ENCODE measurements at places on chromosomes 1 and 21. TPM values are rescaled to one million over a fixed set of nuclear protein-coding genes. Genes with fewer than 3 reads are reported as not detected.

LCE1B gene
- total RNA-seq: not detected

FLG2 gene
- not detected for total RNA-seq

FHAD1 gene
- total RNA-seq: 3.5 TPM

SPRR3 gene
- total RNA-seq: not detected

MRPL39 gene
- total RNA-seq: 41.1 TPM

KRTAP19-3 gene
- total RNA-seq: not detected

ZFP69B gene
- 0.27 TPM for total RNA-seq

GRCh38 chr1:108511764-108512163, 48.1 kb upstream of the EEIG2 start:
- no peak overlapping the region for H3K4me3 ChIP-seq
- no peak for DNase-seq
- H3K4me1 ChIP-seq: no peaks in the 10 kb centered on the region
- no peak overlapping the region for H3K27ac ChIP-seq
- H3K36me3 ChIP-seq: no peaks in the 10 kb centered on the region
- no peaks in the 10 kb centered on the region for H3K27me3 ChIP-seq

DNA sequence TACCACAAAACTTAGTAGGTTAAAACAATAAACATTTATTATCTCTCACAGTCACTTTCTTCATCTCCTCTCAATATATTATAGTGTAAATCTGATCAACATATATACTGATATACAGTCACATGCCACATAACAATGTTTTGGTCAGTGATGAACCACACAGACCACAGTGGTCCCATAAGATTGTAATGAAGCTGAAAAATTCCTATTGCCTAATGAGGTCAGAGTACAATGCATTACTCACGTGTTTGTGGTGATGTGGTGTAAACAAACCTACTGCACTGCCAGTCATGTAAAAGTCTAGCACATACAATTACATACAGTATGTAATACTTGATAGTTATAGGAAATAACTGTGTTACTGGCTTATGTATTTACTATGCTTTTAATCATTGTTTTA, 30.1 kb downstream of the OLFML3 start:
- no peak overlapping the region for H3K4me3 ChIP-seq
- H3K27me3 ChIP-seq: no peaks in the 10 kb centered on the region
- no peaks in the 10 kb centered on the region for H3K4me1 ChIP-seq

DNA sequence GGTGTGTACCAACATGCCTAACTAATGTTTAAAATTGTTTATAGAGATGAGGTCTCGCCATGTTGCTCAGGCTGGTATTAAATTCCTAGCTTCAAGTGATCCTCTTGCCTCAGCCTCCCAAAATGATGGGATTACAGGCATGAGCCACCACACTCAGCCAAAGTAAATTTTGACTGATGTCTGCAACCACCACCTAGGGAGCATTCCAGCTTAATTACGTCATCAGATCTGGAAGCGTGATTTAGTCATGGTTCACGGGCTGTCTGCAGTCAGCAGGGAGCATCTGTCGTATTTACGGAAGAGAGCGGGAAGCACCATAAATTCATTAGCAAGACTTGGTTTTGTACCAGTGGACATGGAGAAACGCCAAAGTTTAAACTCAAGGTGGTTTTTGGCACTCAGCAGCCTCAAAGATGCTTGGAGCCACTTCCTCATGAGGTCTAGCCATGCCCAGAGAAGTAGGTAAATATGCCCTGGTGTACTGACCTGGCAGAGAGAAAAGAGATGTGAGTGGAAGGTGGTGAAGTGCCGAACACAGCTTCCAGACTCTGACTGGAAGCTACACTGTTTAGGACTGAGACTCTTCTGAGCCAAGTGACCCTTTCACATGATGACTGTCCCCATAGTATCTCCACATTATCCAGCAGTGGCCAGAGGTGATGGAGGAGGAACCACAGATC, 60.8 kb upstream of the SLC35F3 start:
- H3K27ac ChIP-seq: no peak overlapping the region
- H3K4me1 ChIP-seq: no peaks in the 10 kb centered on the region
- H3K27me3 ChIP-seq: no peaks in the 10 kb centered on the region
- no peak for DNase-seq
- H3K4me3 ChIP-seq: no peak overlapping the region

DNA sequence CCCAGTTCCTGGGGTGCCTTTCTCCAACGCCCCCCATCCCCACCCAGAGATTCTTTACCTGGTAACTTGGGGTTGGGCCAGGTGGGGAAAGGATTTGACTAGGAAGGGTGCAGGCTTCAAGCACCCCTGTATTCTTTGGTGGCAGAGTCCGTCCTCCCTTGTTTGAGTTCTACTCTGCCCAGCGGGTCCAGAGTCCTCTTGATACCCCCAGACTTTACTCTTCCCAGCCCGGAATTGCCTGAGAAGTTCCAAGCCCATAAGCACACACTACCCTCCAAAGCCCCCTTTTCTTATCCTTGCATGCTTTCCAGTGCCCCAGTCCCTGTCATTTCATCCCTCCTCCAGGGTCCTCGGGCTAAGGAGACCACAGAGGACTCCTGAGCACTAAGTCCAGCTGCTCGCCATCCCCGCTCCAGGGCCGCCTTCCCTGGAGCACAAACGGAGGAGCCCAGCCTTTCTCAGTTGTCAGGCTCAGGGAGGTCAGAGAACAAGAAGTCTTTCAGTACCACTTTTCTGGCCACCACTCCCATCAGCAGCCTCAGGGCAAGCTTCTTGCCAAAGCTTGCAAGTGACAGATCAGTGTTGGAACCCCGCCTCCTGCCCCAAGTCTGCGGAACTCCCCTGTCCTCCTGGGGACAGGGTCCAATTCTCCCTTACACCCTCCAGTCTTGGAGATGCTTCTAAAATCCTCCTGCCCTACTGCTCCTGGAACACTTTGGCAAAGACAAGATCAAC, 12.2 kb downstream of the SLC45A3 start:
- H3K36me3 ChIP-seq: no peaks in the 10 kb centered on the region
- H3K27ac ChIP-seq: no peak overlapping the region
- H3K4me3 ChIP-seq: no peak overlapping the region
- no peaks in the 10 kb centered on the region for H3K27me3 ChIP-seq
- peaks cover 92% of the 10 kb centered on the region for H3K4me1 ChIP-seq
- DNase-seq: no peak

DNA sequence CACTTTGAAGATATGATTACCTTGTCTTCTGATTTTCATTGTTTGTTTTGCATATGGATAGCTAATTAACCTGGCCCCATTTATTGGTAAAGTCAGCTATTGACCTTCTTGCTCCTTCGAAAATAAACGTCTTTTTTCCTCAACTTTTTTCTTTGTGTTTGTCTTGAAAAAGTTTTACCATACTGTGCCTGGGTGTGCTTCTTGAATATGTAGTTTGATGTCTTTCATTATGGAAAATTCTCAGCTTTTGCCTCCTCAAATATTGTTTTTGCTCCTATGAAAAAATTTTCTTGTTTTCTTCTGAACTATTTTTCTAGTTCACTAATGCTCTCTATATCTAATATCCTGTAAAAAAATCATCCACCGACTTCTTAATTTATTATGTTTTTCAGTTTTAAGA, 25.0 kb downstream of the LHX8 start:
- peaks cover 20% of the 10 kb centered on the region for H3K27me3 ChIP-seq
- no peak overlapping the region for H3K27ac ChIP-seq
- DNase-seq: no peak
- no peak overlapping the region for H3K4me3 ChIP-seq
- H3K36me3 ChIP-seq: no peaks in the 10 kb centered on the region

DNA sequence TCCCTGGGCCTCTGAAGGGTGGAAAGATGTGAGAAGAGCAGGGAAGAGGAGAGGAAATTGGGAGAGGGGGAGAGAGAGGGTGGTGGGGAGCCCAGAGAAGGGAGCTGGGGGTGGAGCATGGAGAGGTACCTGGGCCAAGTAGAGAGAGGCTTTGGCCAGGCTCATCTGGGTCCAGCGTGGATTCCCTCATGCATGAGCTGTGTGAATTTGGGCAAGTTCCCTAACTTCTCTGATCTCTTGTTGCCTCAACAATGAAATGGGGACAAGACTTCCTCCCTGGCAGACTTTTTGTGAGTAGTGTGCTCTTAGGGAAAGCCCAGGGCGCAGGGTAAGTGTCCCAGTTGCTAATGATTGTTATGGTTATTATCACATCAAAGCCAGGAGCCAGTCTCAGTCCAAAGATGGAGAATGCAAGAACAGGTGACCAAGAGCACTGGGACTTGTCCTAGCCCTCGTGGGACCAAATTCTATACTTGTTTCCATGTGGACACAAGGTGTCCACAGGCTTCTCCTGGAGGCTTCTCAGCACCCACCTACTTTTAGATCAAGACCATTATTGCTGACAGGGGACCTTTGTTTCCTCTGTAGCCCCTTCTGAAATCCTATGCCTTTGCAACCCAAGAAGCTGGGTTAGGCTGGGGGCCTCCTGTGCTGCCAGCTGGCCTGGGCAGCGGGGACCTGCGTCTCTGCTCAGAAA, 13.9 kb downstream of the IL6R start:
- H3K27ac ChIP-seq: peak overlapping the region; percentile 76
- H3K4me1 ChIP-seq: peaks cover 62% of the 10 kb centered on the region
- H3K27me3 ChIP-seq: no peaks in the 10 kb centered on the region
- H3K36me3 ChIP-seq: no peaks in the 10 kb centered on the region

Measured in HCT116 (cell line).